H4 (cell line): ENCODE measurements at places on chromosomes 11 and 22.

GRCh38 chr11:126109941-126110731, 47.5 kb upstream of the CDON start:
- DNase-seq, result peak; percentile 33

GRCh38 chr22:44685384-44686056, 16.5 kb upstream of the PRR5 start:
- DNase-seq, result peak; percentile 63

DNA sequence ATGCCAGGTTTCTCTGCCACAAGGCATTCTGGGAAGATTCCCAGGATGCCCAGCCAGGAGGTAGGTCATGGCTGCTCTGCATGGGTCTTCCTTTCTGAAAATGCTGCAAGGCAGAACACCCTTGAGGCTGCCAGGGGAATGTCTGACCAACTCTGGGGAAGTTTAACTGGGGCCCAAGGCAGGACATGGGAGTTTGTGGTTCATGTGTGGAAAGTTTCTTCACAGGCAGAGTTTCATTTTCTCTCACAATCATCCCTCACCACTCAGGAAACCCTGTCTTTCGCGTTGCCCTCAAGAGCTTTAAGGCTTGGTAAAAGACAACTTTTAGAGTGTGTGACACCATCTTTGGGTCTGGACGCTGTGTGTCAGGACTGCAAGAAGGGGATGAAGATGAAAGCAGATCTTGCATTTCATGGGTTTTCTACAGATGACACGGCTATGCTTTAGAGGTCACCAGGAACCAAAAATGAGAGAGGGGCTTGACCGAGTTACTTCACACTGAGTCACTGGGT, 133.5 kb downstream of the CD44 start:
- DNase-seq, result no peak

GRCh38 chr11:126585774-126586491, 230.4 kb downstream of the ST3GAL4 start:
- DNase-seq, result peak; percentile 80

GRCh38 chr11:445765-446588, 4.1 kb upstream of the PTDSS2 start:
- DNase-seq, result no peak

GRCh38 chr11:107508201-107508857, 50.7 kb upstream of the CWF19L2 start:
- DNase-seq, result no peak

DNA sequence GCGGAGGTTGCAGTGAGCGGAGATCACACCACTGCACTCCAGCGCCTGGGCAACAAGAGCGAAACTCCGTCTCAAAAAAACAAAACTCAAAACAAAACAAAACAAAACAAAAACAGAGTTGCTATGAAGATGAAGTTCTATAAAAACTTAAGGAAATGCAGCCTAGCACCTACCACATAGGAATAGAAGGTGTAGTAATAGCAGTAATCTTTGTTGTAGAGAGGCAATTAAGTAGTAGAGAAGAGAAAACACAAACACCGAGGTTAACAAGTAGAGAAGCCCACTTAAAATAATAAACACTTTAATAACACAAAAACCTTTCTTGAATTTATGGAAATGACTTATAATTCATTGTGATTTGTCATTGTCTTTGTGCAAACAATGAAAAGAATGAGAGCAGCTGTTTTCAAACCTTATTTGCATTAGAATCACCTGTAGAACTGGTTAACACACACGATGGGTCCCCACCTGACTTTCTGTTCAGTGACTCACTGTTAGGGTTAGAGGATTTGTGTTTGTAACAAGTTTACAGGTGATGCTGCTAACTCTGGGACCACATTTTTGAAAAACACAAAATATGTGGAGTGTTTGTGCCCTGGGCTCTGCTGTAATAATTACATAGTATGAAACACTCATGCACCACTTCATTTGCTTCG, 43.1 kb downstream of the TYR start:
- no peak for DNase-seq
